ENCODE measurements at places on chromosomes 13 and 19. TPM values are rescaled to one million over a fixed set of nuclear protein-coding genes. Genes with fewer than 3 reads are reported as not detected.

DNA sequence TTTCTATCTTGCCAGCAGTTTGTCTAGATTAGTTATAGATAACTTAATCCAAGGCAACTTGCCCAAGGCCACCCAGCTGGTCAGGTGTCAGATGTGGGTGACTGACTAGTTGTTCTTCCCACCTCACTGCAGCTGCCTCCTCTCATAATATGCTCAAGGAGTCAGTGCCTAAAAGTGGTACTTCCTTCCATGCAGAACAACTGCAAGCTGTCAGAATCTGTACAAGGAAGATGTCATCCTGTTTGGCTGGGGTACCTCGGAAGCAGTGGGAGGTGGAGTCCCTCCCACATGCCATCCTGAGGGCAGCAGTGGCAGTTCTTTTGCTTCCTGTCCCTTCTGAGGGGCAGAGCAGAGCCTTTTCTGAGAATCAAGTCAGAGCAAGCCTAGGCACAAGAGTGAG lies 193.2 kb upstream of the RFC3 start:
- H3K36me3 ChIP-seq = no peaks in the 10 kb centered on the region
- H3K4me3 ChIP-seq = no peak overlapping the region
- DNase-seq = no peak
- H3K27ac ChIP-seq = no peak overlapping the region
- H3K27me3 ChIP-seq = no peaks in the 10 kb centered on the region
- H3K4me1 ChIP-seq = no peaks in the 10 kb centered on the region

Gene RGL3
- total RNA-seq = 28.0 TPM

DNA sequence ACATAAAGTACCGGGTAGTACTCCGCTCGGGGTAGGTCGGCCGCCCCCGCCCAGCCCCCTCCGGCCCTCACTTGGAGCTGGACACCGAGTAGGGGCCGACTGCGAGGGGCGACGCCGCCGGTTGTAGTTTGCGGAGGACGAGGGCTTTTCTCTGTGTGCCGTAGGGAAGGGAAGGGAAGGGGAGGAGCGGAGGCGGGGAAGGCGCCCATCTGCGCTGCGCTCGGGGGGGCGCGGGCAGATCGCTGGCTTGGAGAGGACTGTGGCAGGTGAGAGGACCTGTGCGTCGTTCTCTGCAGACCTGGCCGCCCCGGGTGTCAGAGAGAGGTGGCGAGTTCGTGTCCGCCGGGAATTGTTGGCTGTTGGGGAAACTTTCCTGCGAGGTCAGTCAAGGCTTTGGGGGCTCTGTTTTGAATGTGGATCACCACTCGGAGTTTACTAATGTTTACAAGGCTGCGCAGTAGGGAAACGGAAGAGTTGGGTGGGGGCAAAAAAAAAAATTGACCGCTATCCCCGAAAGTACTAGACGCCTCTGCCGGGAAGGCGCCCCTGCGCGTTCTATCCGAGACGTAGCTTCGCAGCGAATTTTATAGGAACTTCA lies 1.4 kb downstream of the ING1 start:
- H3K36me3 ChIP-seq = no peaks in the 10 kb centered on the region
- peak overlapping the region; percentile 89 for H3K4me3 ChIP-seq
- peaks cover 3% of the 10 kb centered on the region for H3K4me1 ChIP-seq
- peak overlapping the region; percentile 99 for H3K27ac ChIP-seq
- no peaks in the 10 kb centered on the region for H3K27me3 ChIP-seq

DNA sequence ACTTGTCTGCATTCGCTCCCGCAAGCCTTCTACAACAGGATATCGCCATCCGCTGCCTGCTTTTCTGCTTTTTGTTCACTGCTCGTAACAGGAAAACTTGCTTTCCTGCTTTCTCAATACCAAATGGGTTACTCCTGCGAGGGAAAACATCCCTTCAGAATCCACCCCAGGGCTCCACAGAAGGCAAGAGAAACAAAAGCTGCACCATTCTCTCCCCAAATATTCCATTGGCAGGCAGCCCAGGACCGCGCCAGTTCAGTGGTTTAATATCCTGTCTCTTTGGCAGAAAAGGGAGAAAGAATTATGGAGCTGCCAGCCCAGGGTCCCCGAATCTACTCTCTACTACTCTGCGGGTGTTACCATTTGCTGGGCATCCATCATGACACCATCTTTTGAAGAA lies 84.7 kb upstream of the DOCK9 start:
- no peak overlapping the region for H3K4me3 ChIP-seq
- H3K4me1 ChIP-seq = peaks cover 8% of the 10 kb centered on the region
- H3K27me3 ChIP-seq = no peaks in the 10 kb centered on the region
- peak overlapping the region; percentile 26 for H3K27ac ChIP-seq
- no peaks in the 10 kb centered on the region for H3K36me3 ChIP-seq

GRCh38 chr13:23805821-23806220 lies 83.4 kb downstream of the MIPEP start:
- H3K36me3 ChIP-seq = no peaks in the 10 kb centered on the region
- H3K27me3 ChIP-seq = no peaks in the 10 kb centered on the region
- DNase-seq = no peak

Gene OCEL1
- total RNA-seq = 20.3 TPM

DNA sequence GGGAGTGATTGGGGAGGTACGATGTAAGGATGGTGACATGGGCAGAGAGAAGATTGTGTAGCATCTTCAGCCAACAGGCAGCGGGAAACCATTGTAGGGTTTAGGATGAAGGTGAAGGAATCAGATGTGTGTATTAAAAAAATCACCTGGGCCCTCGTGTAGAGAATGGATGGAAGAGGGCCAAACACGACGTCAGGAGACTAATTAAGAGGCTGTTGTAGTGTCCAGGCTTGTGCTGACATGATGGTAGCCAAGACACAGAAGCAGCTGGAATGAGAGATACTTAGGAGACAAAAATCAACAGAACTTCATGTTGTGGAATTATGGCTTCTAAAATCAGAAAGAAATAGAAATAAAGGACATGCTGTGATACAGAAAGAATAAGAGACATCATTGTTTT lies 41.2 kb upstream of the ARGLU1 start:
- H3K36me3 ChIP-seq = no peaks in the 10 kb centered on the region
- H3K27ac ChIP-seq = no peak overlapping the region
- DNase-seq = no peak
- no peaks in the 10 kb centered on the region for H3K27me3 ChIP-seq

Gene SGCG
- total RNA-seq = not detected

Gene WASF3
- 12.0 TPM for total RNA-seq

Gene MAMSTR
- total RNA-seq = 1.3 TPM

Gene APC2
- 0.05 TPM for total RNA-seq

Gene ZNF557
- total RNA-seq = 11.4 TPM

- H3K36me3 ChIP-seq = no peaks in the 10 kb centered on the region
- H3K4me3 ChIP-seq = no peak overlapping the region
- no peak overlapping the region for H3K27ac ChIP-seq
- H3K27me3 ChIP-seq = no peaks in the 10 kb centered on the region
These were observed 383.1 kb downstream of the DLEU7 start for GRCh38 chr13:50460358-50460757.

Gene MPND
- 20.3 TPM for total RNA-seq
